Daoy (cell line): ENCODE measurements at places on chromosomes 12 and 14. TPM values are rescaled to one million over a fixed set of nuclear protein-coding genes. Genes with fewer than 3 reads are reported as not detected.

Gene GPR132
- 3.3 and 5.1 TPM in 2 replicates for total RNA-seq

Gene TROAP
- 45.5 and 48.3 TPM in 2 replicates for total RNA-seq

Gene KRT5
- 0.36 TPM in 1 of 2 replicates, not detected in the other for total RNA-seq

Gene EIF2S1
- 654 and 755 TPM in 2 replicates for total RNA-seq

Gene RNASE4
- 2.4 and 5.2 TPM in 2 replicates for total RNA-seq

Gene CFAP251
- total RNA-seq = 3.0 and 4.2 TPM in 2 replicates

Gene CIROP
- not detected in 2 replicates for total RNA-seq

Gene TAS2R19
- total RNA-seq = 9.0 TPM in 1 of 2 replicates, not detected in the other

Gene LRP6
- total RNA-seq = 5.1 and 6.3 TPM in 2 replicates

Gene CHST11
- total RNA-seq = 28.8 and 37.8 TPM in 2 replicates

Gene OR6C4
- not detected in 2 replicates for total RNA-seq

Gene SLC6A12
- 0.57 and 3.4 TPM in 2 replicates for total RNA-seq

Gene SCYL2
- total RNA-seq = 33.9 and 39.3 TPM in 2 replicates

Gene SLC39A2
- total RNA-seq = not detected in 2 replicates

Gene ZNF891
- total RNA-seq = 0.51 and 0.77 TPM in 2 replicates

Gene PTPRQ
- total RNA-seq = not detected in 2 replicates

Gene DIO3
- total RNA-seq = not detected in 2 replicates

Gene DHRS4L2
- total RNA-seq = 10.7 and 18.7 TPM in 2 replicates

Gene C1S
- 5.5 and 5.7 TPM in 2 replicates for total RNA-seq

Gene ITPK1
- total RNA-seq = 14.2 and 24.7 TPM in 2 replicates

Gene SLC38A1
- 65.2 and 75.1 TPM in 2 replicates for total RNA-seq
